Stimulated activated CD4-positive, alpha-beta T cell treated with anti-CD3 and anti-CD28 coated beads, TNF-alpha, amount 100 ng/mL, for 24 hours (primary cell): ENCODE measurements at places on chromosomes 1 and 21.

DNA sequence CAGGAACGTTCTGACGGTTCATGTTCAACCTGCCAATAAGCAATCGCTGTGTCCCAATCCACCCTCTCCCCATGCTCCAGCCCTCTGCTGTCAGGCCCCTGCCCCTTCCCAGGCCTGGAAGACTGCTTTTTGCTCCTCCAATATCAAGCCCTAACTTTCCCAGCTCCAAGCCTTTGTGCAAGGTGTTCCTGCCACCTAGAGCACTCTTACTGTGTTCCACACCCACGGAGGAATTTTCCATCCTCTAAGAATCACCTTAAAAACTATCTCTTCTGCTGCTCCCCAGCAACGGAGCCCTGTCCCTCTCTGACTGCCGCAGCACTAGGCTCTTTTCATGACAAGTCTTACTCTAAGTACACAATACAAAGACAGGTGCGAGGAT lies 657.9 kb downstream of the AJAP1 start:
- DNase-seq = no peak

- peak; percentile 75 for DNase-seq
Observed at GRCh38 chr1:201982082-201982622, 296 bp upstream of the RNPEP start.

GRCh38 chr1:86948212-86948611 lies 33.8 kb downstream of the HS2ST1 start:
- DNase-seq = no peak

- DNase-seq = no peak
Observed at GRCh38 chr1:233367057-233367803, 39.7 kb downstream of the MAP3K21 start.

DNA sequence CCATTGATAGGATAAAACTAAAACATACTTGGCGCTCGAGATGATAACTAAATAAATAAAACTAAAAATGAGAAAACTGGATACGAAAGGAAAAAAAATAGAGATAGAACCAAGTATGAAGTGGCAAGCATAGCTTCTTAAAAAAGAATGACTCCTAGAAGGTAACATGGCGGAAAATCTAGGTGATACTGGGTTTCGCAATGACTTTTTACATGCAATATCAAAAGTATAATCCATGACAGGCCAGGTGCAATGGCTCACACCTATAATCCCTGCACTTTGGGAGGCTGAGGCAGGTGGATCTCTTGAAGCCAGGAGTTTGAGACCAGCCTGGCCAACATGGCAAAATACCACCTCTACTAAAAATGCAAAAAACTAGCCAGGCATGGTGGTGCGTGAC lies 70.7 kb downstream of the ACBD6 start:
- no peak for DNase-seq

GRCh38 chr1:158115126-158115525 lies 65.6 kb upstream of the CD1D start:
- DNase-seq = no peak

DNA sequence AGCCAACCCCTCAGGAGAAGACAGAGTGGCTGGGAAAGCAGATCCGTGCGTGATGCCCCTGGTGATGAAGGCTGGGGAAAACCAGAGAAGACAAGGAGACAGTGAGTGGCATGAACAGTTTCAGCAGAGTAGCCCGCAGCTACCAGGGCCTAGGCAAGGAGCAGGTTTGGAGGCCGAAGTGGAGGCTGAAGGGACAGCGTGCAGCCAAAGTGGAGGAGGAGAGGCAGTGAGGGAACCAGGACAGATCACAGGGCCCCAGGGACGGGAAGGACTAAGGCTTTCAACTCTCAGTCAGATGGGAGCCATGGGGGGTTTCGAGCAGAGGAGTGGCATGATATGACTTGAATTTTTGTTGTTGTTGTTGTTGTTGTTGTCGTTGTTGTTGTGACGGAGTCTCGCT lies 59.9 kb upstream of the SELENON start:
- DNase-seq = no peak
